Breast epithelium (tissue), 4 donors: ENCODE measurements at places on chromosomes 6 and 20. TPM values are rescaled to one million over a fixed set of nuclear protein-coding genes. Genes with fewer than 3 reads are reported as not detected.

Gene PPIL6
- 16.5 TPM for total RNA-seq

Gene HELZ2
- 9.9 TPM for total RNA-seq

- no peaks in the 10 kb centered on the region for H3K27me3 ChIP-seq
- H3K36me3 ChIP-seq = no peaks in the 10 kb centered on the region
- no peaks in the 10 kb centered on the region for H3K4me1 ChIP-seq
- DNase-seq = no peak
Measured at GRCh38 chr6:118146584-118146983, 239.5 kb downstream of the SLC35F1 start.

DNA sequence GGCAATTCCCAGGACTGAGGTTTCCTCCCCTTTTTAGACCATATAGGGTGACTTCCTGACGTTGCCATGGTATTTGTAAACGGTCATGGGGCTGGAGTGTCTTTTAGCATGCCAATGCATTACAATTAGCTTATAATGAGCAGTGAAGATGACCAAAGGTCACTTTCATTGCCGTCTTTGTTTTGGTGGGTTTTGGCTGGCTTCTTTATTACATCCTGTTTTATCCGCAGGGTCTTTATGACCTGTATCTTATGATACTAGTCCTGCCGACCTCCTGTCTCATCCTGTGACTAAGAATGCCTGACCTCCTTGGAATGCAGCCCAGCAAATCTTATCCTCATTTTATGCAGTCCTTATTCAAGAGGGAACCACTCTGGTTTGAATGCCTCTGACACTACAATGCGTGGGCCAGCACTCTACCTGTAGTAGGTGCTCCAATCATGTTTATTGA lies 190.1 kb downstream of the KCNQ5 start:
- no peak overlapping the region for H3K4me3 ChIP-seq
- H3K4me1 ChIP-seq = no peaks in the 10 kb centered on the region
- no peak overlapping the region for H3K27ac ChIP-seq
- H3K36me3 ChIP-seq = no peaks in the 10 kb centered on the region
